ENCODE measurements at places on chromosomes 13 and 19.
A peak's percentile ranks its signal among the peaks of the same experiment; 100 is the strongest.

GRCh38 chr19:17847538-17848366 lies at the start of gene JAK3:
Gene JAK3, minus strand, starts transcription at chr19:17847982. Its CDS starts 3,565 bp downstream, at chr19:17844417.
- no peak for DNase-seq

DNA sequence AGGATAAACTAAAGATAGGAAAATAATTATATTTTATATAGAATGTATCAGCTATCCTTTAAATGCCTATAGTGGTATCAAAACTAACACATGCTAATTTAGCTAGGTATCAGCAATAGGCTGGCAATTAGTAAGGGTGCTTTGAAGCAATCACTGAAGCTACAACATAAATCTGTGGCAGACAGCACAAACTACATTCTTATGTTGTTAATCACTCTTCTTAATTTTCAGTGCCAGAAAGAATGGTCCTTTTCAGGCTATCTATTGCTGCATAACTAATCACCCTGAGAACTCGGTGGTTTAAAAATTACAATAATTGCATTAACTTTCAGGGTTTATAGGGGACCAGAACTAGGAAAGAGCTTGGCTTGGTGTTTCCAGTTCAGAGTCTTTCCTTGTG lies 963.1 kb downstream of the EFNB2 start:
- DNase-seq: no peak

DNA sequence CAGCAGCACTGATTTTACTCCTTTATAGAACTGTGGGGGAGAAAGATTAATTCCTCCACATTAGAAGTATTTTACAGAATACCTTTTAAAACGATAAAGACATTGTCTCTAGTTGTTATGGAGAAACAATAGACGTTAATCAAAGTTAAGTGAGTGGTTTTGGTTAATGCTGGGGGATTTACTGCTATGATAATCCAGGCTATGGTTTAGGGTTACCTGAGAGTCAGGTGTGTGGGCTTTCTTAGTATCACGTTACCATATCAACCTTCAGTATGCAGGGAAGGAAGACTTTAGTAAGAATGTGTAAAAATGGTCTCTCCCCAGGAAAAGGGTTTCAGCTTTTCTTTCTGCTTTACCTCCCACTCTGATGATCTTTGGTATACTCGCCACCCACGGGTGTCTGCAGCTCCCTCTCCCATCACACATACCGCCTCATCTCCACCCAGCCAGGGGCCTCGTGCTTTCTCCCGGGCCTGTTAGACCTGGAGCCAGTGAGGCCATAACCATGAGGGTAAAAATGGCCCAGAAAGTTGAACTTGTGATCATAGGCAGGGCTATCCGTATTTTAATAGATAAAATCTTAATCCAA lies 45.6 kb upstream of the WDFY2 start:
- DNase-seq: no peak

DNA sequence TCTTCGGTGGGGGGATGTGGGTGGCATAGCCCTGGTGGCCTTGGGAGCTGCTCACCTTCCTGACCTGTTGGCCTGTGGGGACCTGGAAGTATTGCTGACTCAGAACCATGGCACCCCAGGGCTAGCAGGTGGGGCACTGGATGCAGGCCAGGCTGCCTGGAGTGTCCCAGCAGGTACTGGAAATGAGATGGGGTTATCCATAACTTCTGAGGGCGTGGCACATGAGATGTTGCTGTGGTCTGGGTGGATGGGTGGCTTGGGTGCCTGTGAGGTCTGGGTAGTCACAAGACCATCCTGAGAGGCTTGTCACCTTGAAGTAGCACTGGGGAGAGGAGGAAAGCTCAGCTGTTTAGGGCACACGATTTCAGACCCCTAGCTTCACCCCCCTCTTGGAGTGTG lies 636 bp upstream of the RNF225 start:
- DNase-seq: no peak

- no peak for DNase-seq
Observed at GRCh38 chr13:21326155-21327031, 132.7 kb downstream of the ZDHHC20 start.

GRCh38 chr13:79522583-79522982 lies 41.6 kb downstream of the NDFIP2 start:
- peak; percentile 80 for DNase-seq

DNA sequence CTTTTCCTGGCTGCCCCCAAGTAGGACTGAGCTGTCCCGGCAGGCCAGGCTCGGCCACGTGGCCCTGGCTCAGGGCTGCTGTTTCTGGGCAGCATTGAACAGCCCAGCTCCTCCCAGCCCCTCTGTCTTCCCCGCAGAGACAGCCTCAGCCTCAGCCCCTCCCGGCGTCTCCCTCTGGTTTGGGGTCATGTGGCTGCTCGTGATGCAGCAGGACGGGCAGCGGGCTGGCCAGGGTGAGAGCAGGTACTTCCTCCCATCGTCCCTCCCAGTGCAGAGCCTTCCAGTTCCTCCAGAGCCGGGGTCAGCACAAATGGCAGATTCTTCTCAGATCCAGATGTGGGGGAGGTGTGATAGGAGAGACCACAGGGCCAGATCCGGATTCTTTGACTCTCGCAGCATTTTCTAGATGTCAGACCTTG lies 114.6 kb downstream of the KDM4B start:
- peak; percentile 10 for DNase-seq

- no peak for DNase-seq
Observed at GRCh38 chr13:86309881-86310280, 510.7 kb upstream of the SLITRK6 start.

DNA sequence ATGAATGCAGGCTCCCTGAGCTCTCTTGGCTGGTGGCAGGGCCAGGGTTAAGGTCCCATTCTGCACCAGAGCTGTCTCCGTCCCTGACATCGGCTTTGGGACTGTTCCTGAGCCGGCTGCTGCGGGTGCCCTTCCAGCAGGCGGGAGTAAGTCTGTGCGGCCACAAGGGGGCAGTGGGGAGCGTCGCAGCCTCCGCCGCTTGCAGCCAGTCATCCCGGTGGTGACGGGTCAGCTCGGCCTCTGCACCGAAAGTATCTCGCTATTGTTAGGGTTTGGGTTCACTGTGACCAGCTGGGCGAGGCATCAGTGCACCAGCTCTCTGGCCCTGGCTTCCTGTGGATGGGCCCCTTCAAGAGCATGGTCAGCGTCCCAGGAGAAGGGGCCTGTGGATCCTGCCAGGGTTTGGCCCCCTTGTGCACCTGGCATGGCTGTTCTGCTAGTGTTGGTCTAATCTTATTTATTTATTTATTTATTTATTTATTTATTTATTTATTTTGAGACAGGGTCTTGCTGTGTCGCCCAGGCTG lies 15.1 kb downstream of the NDUFB7 start:
- no peak for DNase-seq

DNA sequence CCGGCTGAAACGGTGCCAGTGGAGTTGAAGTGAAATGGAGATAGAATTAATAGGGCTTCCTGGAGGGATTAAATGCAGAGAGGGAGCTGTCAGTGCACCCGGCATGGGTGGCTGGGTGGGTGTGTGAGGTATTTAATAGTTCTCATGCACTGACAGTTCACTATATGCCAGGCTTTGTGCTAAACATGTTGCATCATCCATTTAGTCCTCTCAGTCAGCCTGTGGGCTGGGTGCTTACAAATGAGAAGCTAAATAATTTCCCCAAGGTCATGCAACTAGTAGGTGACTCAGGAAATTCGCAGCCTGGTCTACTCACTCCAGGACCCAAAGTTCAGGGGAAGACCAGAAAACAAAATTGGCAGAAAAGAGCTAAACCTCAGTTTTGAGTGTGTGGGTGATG lies 63.5 kb upstream of the SPATA13 start:
- peak; percentile 49 for DNase-seq

DNA sequence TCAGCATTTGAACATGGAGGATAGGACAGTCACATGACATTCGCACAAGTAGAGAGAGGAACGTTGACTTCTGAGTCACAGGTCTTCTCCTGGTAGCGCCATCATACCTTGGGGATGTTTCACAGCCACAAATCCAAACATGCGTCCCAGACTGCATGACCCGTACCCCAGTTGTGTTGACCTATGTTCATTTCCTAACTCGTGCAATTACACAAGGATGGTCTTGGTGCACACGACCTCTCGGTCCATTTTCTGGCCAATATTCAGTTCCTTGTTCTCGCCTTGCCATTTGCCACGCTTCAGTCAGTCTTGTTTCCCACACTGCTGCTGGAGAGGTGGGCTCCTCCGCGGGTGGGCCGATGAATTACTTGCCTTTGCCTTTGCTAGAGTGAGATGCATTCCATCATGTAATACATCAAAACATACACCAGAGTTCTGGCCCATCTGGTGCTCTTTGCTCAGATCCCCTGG lies 87.3 kb downstream of the COL4A2 start:
- no peak for DNase-seq

DNA sequence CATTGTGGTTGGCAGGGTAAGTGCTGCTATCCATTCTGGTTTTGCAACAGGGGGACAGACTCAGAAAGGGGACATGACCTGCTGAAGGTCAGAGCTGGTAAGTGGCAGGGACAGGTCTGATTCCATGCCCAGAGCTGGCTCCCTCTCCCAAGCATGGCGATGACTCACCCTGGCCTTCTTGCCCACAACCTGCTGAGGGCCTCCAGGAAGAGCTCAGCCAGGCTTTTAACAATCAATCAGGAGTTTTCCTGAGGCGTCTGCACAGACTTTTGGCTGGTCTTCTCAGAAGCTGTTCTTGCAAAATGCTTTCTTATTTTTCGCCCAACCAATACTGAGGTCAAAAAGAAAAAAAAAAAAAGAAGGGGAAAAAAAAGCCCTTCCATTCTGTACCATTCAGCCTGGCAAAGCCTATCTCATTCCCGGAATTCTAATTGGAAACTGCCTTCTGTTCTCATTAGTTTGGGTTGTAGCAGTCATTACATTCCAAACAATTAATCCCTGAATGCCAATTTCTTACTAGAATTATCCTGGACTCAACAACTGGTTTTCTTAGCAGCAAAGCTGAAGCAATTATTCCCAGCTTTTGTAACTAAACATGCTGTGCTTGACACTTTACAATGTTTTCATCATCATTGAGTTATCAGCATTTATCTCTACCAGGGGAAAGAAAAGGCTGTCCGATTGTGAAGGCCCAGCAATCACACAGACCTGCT lies 17.7 kb downstream of the SIAH3 start:
- DNase-seq: no peak

DNA sequence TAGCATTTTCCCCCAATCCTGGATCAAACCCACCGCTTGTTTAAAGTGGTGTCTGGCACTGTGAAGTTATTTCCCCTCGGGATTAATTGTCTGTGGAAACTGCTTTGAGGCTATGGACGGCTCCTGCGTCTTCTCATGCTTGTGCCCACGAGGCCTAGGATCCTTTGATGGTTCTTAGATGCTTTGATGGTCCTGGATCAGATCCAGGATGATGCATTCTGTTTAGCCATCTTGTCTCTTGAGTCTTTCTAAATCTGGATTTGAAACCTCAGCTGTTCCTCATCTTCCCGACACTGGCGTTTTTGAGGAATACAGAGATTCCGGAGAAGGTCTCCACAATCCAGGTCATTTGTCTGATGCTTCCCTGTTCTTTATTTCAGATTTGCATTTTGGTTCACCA lies 36.1 kb upstream of the USP29 start:
- no peak for DNase-seq

DNA sequence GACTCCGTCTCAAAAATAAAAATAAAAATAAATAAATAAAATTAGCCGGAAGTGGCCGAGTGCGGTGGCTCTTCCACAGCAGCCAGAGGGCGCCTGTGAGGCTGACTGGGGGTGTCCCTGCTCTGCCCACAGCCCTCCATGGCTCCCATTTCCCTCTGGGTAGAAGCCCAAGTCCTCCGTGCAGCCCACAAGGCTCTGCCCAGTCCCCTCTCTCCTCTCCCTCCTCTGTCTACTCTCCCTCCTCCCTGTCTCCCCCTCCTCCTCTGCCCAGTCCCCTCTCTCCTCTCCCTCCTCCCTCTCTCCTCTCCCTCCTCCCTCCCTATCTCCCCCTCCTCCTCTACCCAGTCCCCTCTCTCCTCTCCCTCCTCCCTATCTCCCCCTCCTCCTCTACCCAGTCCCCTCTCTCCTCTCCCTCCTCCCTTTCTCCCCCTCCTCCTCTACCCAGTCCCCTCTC lies 20.4 kb downstream of the MISP start:
- no peak for DNase-seq

DNA sequence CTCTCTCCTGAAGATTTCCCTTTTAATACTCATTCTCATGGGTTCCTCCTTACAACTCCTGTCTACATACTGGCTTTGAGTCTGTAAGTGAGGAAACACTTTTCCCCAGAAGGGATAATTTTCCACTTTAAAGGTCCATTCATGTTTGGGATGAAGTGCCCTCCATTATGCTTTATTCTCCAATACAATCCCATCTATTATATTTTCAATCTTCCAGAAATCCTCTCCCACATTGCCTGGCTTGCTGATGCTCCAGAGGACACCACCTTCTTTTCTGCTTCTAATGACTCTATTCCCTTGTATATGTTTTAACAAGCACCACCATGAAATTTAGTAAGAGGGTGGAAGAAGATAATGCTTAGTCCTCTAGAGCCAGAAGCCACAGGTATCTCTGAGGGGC lies 92.7 kb upstream of the NBEA start:
- no peak for DNase-seq

GRCh38 chr19:51064534-51065220 lies at the start of gene KLK13:
Gene KLK13, minus strand, starts transcription at chr19:51065092. Its CDS starts 25 bp downstream, at chr19:51065067.
- no peak for DNase-seq

- DNase-seq: no peak
Observed at GRCh38 chr19:37933937-37934358, 26.9 kb downstream of the SIPA1L3 start.

- DNase-seq: no peak
Observed at GRCh38 chr19:47267350-47267759, 7.3 kb upstream of the INAFM1 start.

DNA sequence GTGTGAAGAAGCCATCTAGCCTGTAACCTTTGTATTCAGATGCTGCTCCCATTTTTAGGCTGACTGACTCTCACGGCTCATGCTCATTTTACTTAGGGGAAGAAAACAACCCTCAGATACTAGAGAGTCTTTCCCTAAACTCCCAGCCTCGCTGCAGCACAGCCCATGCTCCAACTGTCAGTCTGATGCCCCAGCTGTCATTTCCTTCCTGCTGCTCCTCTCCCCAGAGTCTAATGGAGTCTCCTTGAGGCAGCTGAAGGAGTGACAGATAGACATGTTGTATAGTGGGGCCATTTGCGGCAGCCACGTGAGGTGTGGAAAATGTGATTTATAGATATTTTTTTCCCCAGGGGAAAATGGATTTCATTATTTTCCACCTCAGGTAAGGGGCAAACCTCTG lies 59.2 kb upstream of the OLFM4 start:
- no peak for DNase-seq

DNA sequence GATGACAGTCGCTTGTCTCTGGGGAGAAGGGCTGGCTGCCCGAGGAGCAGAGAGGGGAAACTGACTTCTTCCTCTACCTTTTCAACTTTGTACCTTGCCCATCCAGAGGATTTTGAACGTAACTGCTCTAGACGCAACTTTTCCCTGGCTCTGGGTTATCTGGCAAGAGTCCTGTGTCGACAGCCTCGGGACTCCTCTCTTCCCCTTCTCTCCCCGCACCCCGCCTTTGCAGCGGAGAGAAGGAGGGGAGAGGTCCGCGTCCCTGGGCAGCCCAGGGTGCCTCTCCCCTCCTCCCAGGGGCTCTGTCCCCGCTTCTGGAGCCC lies 574 bp downstream of the SH3GL1 start:
- no peak for DNase-seq

DNA sequence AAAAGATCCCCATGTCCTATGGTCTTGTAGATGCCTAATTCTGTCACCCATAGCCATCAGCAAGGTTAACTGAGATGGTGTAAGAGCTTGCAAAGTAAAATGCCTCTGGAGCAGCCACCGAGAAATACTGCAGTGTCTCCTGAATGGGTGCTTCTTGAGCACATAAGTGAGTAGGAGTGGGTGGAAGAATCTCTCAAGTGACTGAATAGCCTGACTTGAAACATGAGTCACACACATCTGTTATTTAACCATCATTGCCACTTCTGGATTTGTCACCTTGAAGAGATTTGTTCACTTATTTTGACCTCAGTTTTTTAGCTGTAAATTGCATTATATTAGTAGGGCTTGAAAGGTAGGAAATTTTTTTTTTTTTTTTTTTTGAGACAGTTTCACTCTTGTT lies 2.3 kb downstream of the ZNF714 start:
- no peak for DNase-seq

Measured in non-pigmented ciliary epithelial cell (primary cell).